ENCODE measurements at places on chromosomes 7 and 10.

- peak; percentile 69 for DNase-seq
These were observed 48.3 kb downstream of the ZNF783 start for GRCh38 chr7:149310113-149310836.

- no peak for DNase-seq
These were observed 54.9 kb upstream of the NXPH1 start for GRCh38 chr7:8378349-8379019.

DNA sequence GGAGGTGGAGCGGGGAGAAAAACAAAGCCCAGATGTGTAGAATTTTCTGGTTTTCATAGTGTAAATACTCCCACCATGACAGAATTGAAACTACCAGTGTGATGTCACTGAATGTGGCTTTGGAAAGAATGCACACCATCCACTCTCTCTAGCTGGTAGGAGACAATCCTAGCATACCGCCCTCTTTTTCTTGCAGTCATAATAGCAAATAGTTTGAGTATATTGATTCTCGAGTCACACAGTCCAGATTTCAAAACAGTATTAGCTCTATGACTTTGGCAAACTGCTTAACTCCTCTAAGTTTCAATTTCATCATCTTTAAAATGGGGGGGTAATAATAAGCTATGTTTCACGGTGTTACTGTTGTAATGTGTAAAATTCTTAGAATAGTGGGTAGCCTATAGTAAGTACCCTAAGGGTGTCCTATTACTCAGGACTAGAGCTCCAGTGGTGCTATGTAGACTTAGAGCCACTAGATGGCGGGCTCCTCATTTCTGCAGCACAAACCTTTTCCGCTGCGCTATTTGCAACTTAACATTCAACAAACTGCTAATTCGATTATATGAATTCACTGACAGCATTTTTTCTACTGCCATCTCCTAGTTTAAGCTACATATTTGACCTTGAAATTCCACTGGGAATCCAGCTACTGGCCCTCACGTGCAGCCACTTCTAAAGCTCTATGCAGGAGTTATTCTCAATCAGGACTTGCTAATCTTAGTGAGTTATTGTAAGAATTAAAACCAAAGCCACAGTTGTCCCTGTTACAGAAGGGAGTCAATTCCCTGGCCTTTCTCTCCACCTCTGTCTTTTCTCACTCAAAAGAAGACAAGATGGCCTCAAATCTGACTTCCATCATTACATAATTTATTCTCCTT is 18.7 kb downstream of the TAS2R40 start:
- DNase-seq: peak; percentile 69

DNA sequence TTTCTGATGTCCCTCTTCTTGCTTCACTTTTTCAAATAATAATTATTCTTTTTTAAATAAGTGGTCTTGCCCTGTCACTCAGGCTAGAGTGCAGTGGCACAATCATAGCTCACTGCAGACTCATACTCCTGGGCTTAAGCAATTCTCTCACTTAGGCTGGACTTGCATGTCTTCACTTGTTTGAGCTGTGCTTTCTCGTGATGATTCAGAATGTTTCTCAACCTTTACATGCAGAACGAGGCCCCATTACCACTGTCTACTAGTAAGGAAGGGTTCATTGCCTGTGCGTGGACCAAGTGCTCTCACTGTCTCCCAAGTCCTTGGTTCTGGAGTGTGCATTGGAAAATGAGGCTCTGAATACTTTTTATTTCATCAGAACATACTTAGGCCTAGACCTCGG is 468.6 kb upstream of the COBL start:
- DNase-seq: no peak

DNA sequence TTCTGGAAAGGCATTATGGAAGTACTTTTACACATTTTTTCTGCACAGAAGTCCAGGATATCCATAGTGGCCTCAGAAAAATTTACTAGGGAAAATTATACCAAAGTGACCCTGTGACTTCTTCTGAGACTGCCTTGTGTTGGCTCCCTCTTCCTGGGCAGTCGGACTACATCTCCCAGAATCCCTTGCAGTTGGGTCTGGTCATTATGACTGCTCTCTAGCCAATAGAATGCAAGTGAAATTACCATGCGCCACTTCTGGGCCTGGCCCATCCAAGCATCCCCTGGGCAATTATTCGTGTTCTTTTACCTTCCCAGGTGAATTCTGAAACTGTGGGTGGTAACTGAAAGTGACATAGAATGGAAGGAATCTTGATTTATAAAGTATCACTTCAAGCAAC is 430.9 kb downstream of the ACTR3B start:
- DNase-seq: no peak

DNA sequence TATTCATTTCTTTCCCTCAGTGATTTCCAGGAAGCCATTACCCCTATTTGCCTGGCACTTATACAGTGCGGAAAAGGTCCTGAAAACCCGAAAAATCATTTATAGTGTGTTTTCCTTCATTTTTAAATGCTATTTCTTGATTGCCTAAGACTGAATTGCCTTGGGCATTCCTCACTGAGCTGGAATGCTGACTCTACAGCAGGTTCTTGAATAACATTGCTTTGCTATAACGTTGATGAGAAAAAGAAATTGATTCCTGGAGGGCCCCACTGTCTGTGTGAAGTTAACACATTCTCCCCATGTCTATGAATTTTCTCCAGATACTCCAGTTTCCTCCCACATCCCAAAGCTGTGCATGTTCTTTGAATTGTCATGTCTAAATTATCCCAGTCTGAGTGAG is 308.5 kb downstream of the EXOC4 start:
- no peak for DNase-seq

DNA sequence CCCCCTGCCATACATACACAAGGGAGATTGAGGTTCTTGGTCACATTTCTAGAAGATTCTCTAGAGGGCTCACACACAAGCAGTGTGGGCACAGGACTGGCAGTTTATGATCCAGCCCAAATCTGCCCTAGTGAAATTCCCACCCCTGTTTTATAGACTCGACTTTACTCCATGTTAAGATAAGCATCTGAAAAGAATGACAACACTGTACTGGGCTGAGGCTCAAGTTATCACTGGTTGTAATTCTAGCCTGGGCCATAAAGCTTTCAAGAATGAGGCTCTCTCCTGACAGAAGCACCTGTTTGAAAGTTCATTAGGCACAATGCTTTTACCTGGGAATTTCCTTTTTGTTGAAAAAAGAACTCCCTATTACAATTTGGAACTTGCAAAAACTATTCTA is 195.6 kb upstream of the GLI3 start:
- DNase-seq: no peak

- DNase-seq: no peak
These were observed 503.8 kb downstream of the TCERG1L start for GRCh38 chr10:130807721-130808120.

- no peak for DNase-seq
These were observed 498.3 kb downstream of the SORCS3 start for GRCh38 chr10:105139363-105139896.

DNA sequence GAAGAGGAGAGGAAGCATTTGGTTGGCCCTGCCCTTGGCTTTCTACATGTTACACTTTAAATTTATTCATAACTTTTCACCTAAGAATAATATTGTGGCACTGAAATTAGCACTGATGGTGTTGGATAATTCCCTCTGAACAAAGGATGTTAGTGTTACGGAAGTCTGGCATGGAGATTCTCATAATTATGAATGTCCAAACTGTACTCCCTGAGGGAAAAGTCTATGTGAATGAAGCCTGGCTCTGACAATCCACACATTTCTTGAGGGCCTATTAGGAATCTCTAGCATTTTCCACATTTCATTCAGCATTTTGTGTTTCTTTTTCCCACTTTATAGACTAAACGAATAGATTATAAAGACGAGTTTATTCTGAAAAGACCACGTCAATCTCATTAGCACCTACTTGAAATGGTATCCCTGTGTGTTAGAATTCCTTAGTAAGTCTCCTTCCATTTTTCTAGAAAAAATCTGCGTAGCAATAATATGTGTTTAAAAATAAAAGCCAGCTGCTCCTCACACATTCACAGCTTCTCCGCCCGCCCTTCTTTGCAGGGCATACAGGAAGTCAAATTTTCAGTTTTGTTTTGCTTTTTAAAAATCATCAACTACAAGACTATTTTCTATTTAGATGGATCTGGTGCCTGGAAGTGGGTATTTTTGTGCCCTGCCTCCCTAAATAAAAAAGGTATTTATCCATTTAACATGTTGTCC is 131.8 kb upstream of the PALS2 start:
- no peak for DNase-seq

DNA sequence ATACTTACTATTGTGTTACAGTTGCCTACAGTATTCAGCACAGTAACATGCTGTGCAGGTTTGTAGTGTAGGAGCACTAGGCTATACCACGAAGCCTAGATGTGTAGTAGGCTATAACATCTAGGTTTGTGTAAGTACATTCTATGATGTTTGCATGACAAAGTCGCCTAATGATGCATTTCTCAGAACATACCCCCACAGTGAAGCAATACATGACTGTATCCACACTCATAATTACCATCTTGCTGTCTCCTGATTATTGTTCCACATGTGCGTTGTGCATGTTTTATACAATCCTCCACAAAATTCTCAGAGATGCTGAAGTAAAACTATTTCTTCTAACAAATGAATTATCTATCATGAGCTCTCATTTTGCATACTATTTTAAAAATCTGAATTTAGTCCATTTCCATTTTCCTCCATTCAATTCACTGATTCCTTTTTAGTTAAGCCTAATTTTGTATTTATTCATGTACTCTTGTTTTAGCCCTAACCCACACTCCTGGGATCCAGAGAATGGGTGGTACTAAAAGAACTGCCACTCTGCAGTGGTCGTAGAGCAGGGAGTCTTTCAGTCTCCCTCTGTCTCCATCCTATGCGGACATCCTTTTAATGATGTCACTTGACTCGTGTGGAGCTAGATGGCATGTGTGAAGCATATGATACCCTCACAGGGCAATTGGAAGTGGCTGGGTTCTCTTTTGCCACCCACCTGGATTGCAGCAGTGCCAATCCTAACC is 67.6 kb upstream of the CAV2 start:
- no peak for DNase-seq

GRCh38 chr10:23202779-23203178 is 10.7 kb downstream of the PTF1A start:
- DNase-seq: no peak
